ENCODE measurements at places on chromosomes 16 and 17. TPM values are rescaled to one million over a fixed set of nuclear protein-coding genes. Genes with fewer than 3 reads are reported as not detected.

- no peak for DNase-seq
Measured at GRCh38 chr16:30700491-30700890, 1.5 kb downstream of the SRCAP start.

Gene ARRB2
- total RNA-seq: 71.8 TPM

Gene PRM1
- total RNA-seq: not detected

Gene ZACN
- not detected for total RNA-seq

Gene FOXN1
- total RNA-seq: not detected

Gene PERCC1
- not detected for total RNA-seq

Gene TPPP3
- total RNA-seq: 7.2 TPM

Gene GDPD1
- total RNA-seq: 1.5 TPM

DNA sequence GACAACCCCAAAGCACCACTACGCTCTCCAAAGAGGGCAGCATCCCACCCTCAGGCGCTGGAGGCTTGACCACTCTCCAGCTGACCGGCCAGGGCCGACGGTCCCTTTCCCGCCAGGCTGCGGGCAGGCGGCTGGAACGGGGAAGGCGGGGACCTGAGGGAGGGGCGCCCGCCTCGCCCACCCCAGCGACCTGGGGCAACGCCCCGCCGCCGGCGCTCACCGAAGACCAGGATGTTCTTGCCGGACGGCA, 431 bp downstream of the DYNC1LI2 start:
- peak; percentile 52 for DNase-seq

Gene MPRIP
- total RNA-seq: 519 TPM

GRCh38 chr17:49861150-49861884, 13.4 kb upstream of the TAC4 start:
- DNase-seq: no peak

Gene TUBG2
- 23.4 TPM for total RNA-seq

Gene GP2
- total RNA-seq: 5.4 TPM

DNA sequence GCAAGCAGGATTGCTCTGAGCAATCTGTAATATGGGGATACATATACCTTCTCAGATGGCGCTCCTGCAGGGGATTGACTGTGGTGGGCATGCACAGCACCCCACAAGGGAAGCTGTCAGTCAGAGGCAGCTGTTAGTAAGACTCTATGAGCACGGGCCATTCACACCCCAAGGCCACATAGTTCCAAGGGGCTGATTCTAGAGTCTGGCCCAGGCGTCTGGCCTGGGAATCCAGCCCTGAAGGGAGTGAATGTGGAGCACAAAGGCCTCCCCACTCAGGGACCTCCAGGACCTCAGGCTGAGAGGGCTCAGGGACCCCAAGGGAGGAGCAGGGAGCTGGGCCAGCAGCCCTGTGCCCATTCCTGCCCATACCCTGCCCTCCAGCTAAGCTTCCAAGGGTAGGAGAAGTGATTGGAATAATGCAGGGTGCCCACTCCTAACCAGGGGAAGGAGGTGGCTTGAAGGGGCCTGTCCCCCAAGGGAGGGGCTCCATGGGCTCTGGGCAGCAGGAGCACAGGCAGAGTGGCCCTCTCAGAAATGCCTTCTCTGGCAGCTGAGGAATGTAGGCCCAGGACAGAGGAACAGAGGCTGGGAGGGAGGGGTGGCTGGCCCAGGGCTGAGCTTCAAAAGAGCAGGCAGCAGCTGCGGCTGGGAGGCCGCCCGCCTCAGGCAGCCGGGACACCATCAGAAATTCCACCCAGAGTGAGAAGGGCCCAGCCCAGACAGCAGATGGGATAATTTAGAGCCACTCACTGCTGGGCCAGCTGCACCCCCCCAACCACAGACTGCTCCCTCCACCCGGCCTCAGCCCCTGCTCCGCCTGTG, 48.9 kb upstream of the MRPS23 start:
- DNase-seq: peak; percentile 79

Gene GPRC5B
- 10.3 TPM for total RNA-seq

Gene C16orf96
- 0.13 TPM for total RNA-seq

- DNase-seq: no peak
Measured at GRCh38 chr17:75110234-75110937, 617 bp downstream of the ARMC7 start.

Gene PRCD
- 8.6 TPM for total RNA-seq

GRCh38 chr16:73037845-73038570, 9.9 kb downstream of the ZFHX3 start:
- no peak for DNase-seq

Gene C1QL1
- total RNA-seq: 1.3 TPM

DNA sequence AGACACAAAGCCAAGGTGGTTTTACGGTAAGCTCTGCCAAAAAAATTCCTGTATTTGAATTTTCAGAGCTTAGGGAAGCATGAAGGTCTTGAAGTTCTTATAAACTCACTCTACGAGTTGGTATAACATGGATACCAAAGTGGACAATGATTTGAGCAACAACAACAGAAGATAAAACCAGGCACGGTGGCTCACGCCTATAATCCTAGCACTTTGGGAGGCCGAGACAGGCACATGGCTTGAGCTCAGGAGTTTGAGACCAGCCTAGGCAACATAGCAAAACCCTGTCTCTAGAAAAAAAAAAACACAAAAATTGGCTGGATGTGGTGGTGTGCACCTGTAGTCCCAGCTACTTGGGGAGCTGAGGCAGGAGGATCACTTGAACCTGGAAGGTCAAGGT, 12.9 kb upstream of the TOB1 start:
- DNase-seq: no peak

DNA sequence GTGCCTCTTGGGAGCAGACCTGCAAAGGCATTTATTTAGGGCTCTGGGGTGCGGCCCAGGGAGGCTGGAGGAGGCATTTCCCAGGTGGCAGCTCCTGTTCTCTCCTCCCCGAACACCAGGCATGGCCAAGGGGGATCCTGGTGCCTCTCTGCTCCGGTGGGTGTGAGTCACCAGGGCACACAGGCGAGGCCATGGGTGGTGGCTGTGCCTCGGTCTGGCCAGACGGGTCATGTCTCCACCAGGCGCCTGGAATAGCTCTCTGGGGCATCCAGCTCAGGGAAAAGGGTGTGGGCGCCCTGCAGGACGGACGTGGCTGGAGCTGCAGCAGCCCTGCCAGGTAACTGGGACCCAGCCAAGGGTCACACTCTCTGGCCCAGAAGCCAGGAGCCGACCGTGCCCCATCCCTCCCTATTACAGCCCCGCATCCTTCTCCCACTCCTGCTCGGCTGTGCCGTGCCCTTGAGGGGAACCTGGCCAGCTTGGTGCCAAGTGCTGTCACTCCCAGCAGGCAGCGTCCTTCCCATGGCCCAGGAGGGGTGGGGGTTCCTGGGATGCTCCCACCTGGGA, 25.8 kb downstream of the SOX8 start:
- DNase-seq: no peak

- DNase-seq: no peak
Measured at GRCh38 chr17:62727916-62728672, 80.0 kb downstream of the MARCHF10 start.

Gene PRSS36
- total RNA-seq: 8.8 TPM

- DNase-seq: no peak
Measured at GRCh38 chr16:55849536-55849935, 16.6 kb upstream of the CES1 start.

GRCh38 chr17:74082886-74083285, 120.6 kb upstream of the RPL38 start:
- no peak for DNase-seq

Gene KRT12
- total RNA-seq: not detected

Gene CCL3
- 6.6 TPM for total RNA-seq

Gene NTHL1
- 7.4 TPM for total RNA-seq

Gene DCAF7
- 52.7 TPM for total RNA-seq

Gene CCL7
- not detected for total RNA-seq

Gene RNF43
- 0.68 TPM for total RNA-seq

Gene ADPRM
- total RNA-seq: 10.3 TPM

GRCh38 chr17:17684906-17685774, 3.9 kb downstream of the RAI1 start:
- no peak for DNase-seq

DNA sequence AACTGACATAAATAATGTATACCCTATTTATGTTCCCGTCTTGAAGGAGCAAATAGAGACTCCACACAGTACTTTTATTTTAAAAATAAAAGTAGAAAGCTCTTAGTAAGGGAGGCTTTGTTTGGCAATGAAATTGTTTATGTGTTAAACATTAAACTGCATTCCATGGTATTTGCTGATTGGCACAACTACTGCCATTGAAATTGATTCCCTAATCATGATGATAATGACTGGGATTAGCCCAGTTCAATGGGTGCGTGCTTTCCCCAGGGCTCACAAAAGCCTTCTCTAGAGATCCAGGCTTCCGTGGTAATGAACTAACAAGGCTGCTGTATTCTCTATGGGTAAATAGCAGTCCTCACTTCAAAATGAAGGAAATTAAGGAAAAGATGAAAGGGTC, 67.5 kb downstream of the GPRC5B start:
- no peak for DNase-seq

DNA sequence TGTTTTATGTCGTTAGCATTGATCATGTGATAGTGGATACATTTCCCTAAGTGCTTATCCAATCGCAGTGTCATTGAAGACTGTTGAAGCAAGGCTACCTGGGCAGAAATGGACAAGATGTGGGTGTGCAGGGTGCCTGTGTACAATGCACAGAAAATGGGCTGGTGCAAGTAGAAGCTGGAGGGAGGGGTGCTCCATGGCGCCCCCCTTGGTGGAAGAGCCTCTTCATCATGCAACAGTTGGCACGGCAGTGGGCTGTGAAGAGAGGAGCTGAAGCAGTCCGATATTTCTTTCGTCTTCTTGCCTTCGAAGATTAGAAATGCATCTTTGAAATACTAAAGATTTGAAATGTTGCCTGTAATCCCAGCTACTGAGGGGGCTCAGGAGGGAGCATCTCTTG, 100.5 kb downstream of the PLCG2 start:
- DNase-seq: no peak

DNA sequence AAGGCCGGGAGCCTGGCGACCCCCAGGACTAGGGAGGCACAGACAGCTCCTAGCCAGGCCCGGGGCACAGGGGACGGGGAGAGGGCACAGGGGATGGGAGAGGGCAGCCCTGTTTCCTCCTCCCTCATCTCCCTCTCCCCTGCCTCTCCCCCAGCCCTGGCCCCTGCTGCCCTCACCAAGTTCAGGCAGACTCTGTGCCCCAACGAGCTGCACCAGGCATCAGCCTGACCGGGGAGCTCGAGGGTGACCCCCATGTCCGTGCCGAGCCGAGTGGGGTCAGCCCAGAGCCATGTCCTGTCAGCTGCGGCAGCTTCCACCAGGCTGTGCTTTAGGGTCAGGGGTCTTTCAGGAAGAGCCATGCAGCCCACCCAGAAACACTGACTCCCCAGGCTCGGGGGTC, 6.0 kb downstream of the CDH15 start:
- no peak for DNase-seq

GRCh38 chr16:84716740-84717139, 16.9 kb downstream of the USP10 start:
- no peak for DNase-seq

Gene SGCA
- total RNA-seq: 91.8 TPM

DNA sequence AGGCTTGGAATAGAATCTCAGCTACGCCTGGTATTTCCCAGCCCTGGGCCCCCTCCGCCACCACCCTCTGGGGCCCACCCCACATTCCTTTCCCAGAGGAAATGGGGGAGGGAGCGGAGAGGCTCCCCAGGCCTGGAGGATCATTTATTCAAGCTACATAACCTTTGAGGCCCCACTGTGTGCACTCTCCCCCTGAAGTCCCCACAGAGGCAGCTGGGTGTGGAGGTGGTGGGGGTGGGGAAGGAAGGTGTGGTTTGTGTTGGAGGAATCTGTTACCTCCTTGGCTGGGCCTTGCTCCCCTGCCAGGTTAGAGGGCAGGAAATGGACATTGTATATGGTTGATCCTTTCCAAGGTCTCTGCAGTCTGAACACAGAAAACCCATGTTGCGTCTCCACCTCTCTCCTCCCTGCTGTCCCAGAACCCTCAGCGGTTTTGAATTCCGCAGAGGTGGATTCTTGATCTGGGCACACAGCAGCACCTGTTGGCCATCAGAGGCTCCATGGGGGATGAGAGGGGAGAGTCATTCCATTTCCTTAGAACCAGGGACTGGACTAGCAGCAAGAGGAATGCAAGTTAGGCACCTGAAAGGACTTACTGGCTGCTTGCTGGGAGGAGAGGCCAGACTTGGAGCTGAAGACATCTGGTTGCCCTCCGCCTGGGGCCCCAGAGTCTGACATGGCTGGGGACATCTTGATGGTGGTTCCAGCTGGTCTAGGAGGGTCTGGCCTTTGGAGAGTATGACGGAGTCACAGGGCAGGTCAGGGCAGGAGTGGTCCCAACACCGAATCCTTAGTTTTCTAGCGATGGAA, 23.0 kb downstream of the ARHGAP23 start:
- peak; percentile 70 for DNase-seq

- no peak for DNase-seq
Measured at GRCh38 chr17:17845046-17845775, 8.4 kb upstream of the SREBF1 start.

Gene CSNK2A2
- 42.5 TPM for total RNA-seq

- no peak for DNase-seq
Measured at GRCh38 chr16:89744813-89745212, 23.5 kb downstream of the ZNF276 start.

- no peak for DNase-seq
Measured at GRCh38 chr17:28386391-28386790, 14.9 kb downstream of the SARM1 start.

DNA sequence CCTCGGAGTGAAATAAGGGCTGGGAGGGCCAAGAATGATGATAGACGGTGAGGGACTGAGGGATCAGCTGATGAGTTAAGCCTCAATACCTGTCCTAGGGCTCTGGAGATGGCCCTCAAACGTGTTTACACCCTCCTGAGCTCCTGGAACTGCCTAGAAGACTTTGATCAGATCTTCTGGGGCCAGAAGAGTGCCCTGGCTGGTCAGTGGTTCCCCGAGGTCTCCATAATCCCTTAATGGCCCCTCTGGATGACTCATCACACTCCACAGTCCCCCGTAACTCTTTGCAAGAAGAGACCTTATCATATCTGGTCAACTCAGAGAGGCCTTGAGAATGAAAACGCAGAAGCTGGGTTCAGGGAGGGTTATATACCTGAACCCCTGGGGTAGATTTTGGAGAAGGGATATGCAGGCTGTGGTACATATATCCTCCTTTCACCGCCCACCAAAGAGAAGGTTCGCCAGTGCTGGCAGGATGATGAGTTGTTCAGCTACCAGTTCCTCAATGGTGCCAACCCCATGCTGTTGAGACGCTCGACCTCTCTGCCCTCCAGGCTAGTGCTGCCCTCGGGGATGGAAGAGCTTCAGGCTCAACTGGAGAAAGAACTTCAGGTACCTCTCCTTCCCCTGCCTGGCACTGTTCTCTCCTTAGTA, 3.1 kb downstream of the ALOX12 start:
- DNase-seq: no peak

Gene KRTAP4-8
- total RNA-seq: not detected
